ENCODE measurements at places on chromosomes 2 and 18. TPM values are rescaled to one million over a fixed set of nuclear protein-coding genes. Genes with fewer than 3 reads are reported as not detected.

DNA sequence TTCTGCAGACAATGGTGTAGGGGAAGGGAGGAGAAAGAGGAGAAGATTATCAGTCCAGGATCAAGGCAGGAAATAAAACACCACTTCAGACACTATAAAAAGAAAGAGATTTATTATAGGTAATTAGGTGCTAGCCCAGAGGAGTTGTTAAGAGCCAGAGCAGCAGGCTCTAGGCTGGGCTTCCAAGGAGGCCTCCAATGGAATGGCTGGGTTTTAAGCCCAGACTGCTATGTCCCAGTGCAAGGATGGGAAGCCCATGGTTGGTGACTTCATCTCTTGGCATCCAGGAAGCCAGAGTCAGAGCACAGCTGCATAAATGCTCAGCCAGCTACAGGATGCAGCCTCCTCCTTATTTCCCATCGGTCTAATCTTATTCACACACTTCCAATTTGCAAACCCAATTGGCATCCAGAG, 95.6 kb downstream of the LAMA3 start:
- no peaks in the 10 kb centered on the region for H3K36me3 ChIP-seq
- no peak overlapping the region for H3K27ac ChIP-seq
- no peak overlapping the region for H3K4me3 ChIP-seq
- H3K4me1 ChIP-seq = no peaks in the 10 kb centered on the region

PLGLB2 gene
- polyA plus RNA-seq = 1.8 TPM

HEATR5B gene
- 13.0 TPM for polyA plus RNA-seq

DNA sequence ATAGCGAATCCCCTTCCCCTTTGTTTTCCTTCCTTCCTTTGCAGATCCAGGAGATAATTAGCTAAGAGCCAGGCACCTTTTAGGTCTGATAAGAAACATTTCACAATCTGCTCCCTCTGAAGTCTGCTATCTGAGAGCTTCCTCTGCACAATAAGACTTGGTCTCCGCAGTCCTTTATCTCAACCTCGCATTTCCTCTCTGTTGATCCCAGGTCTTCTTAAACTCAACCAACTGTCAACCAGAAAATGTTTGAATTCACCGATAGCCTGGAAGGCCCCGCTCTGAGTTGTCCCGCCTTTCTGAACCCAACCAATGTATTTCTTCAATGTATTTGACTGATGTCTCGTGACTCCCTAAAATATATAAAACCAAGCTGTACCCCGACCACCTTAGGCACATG, 78.4 kb upstream of the CTDP1 start:
- H3K27ac ChIP-seq = no peak overlapping the region
- H3K27me3 ChIP-seq = no peaks in the 10 kb centered on the region
- no peaks in the 10 kb centered on the region for H3K4me1 ChIP-seq
- no peak overlapping the region for H3K4me3 ChIP-seq
- no peaks in the 10 kb centered on the region for H3K36me3 ChIP-seq

CYTIP gene
- polyA plus RNA-seq = 15.7 TPM

GPR39 gene
- polyA plus RNA-seq = 6.2 TPM

- H3K4me3 ChIP-seq = no peak overlapping the region
- H3K4me1 ChIP-seq = no peaks in the 10 kb centered on the region
- H3K27ac ChIP-seq = no peak overlapping the region
- H3K36me3 ChIP-seq = no peaks in the 10 kb centered on the region
Measured at GRCh38 chr2:131011486-131011885, 81.8 kb downstream of the FAM168B start.

GRCh38 chr2:98212092-98213000, 125.4 kb downstream of the VWA3B start:
- no peak overlapping the region for H3K4me3 ChIP-seq
- no peak overlapping the region for H3K27ac ChIP-seq
- no peaks in the 10 kb centered on the region for H3K4me1 ChIP-seq
- DNase-seq = no peak

- H3K27ac ChIP-seq = peak overlapping the region; percentile 96
- peak overlapping the region; percentile 97 for H3K4me3 ChIP-seq
- no peaks in the 10 kb centered on the region for H3K27me3 ChIP-seq
Measured at GRCh38 chr2:9554921-9555296, 721 bp downstream of the ADAM17 start.

KANSL1L gene
- polyA plus RNA-seq = 2.7 TPM

DNA sequence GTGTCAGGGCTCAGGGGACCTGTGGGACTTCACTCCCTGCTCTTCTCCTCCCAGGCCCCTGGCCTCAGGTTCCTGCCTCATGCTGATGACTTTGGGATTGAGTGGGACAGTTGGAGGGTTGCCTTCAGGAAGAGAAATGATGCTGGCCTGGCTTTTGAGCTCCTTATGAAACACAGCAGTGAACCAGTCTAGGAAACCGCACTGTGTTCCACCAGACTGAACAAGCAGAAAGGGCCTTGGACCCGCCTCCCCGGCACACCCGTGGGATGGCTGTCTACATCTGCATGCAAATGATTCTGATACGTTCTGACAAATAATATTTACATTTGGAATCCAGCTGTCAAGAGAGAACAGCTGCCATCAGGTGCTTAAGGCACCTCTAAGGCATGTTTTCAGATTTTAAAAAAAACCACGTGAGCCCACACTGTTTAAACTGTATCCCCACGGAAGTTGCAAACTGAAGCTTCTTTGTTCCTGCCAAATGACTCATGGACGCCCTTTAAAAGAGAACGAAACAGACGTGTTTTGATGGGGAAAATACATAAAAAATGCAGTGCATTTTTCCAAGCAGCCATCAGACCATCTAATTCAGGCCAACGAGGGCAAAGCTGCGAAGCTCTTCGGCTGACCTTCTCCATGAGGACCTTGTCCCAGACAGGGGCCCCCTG, 27.6 kb upstream of the ASAP2 start:
- peaks cover 27% of the 10 kb centered on the region for H3K4me1 ChIP-seq
- no peaks in the 10 kb centered on the region for H3K36me3 ChIP-seq
- DNase-seq = peak; percentile 73
- no peak overlapping the region for H3K4me3 ChIP-seq
- no peak overlapping the region for H3K27ac ChIP-seq

TEX44 gene
- polyA plus RNA-seq = not detected

DNA sequence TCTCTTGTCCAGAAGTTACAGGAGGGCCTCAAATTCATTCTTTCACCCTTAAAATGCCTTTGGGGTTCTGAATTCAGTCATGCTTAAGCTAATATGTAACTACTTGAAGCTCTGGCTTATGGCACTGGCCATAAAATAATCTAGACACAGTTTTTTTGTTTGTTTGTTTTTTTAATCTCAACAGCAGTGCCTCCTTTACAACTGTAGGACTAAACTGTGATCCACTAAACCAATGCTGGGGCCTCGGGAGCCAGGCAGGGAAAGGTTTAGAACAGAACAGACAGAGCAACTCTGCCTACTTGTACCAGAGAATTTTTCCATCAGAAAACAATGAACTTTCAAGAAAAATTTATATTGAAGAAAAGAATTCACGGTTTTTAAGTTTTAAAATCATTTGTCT, 1.7 kb downstream of the STAM2 start:
- H3K27ac ChIP-seq = no peak overlapping the region
- H3K27me3 ChIP-seq = no peaks in the 10 kb centered on the region
- no peaks in the 10 kb centered on the region for H3K36me3 ChIP-seq
- peak; percentile 64 for DNase-seq
- peaks cover 14% of the 10 kb centered on the region for H3K4me1 ChIP-seq
- no peak overlapping the region for H3K4me3 ChIP-seq

SLC19A3 gene
- polyA plus RNA-seq = 7.0 TPM

GRCh38 chr2:128500138-128500800, 181.6 kb upstream of the HS6ST1 start:
- no peak overlapping the region for H3K27ac ChIP-seq
- no peaks in the 10 kb centered on the region for H3K4me1 ChIP-seq
- H3K36me3 ChIP-seq = no peaks in the 10 kb centered on the region
- no peaks in the 10 kb centered on the region for H3K27me3 ChIP-seq
- no peak overlapping the region for H3K4me3 ChIP-seq

GRCh38 chr18:36181441-36181840, 5.9 kb upstream of the MOCOS start:
- no peaks in the 10 kb centered on the region for H3K4me1 ChIP-seq
- no peak for DNase-seq
- H3K4me3 ChIP-seq = no peak overlapping the region
- no peaks in the 10 kb centered on the region for H3K27me3 ChIP-seq
- no peak overlapping the region for H3K27ac ChIP-seq

- H3K27me3 ChIP-seq = peaks cover 5% of the 10 kb centered on the region
- no peaks in the 10 kb centered on the region for H3K36me3 ChIP-seq
- DNase-seq = peak; percentile 18
- peaks cover 6% of the 10 kb centered on the region for H3K4me1 ChIP-seq
Measured at GRCh38 chr2:105969552-105969951, 224.5 kb downstream of the UXS1 start.

- no peak overlapping the region for H3K27ac ChIP-seq
- H3K27me3 ChIP-seq = no peaks in the 10 kb centered on the region
- no peak overlapping the region for H3K4me3 ChIP-seq
- no peaks in the 10 kb centered on the region for H3K4me1 ChIP-seq
- no peak for DNase-seq
- no peaks in the 10 kb centered on the region for H3K36me3 ChIP-seq
Measured at GRCh38 chr2:71791501-71792135, 338.3 kb downstream of the DYSF start.

CCDC178 gene
- 0.52 TPM for polyA plus RNA-seq

- no peaks in the 10 kb centered on the region for H3K27me3 ChIP-seq
- H3K4me3 ChIP-seq = no peak overlapping the region
- H3K27ac ChIP-seq = no peak overlapping the region
- peaks cover 3% of the 10 kb centered on the region for H3K36me3 ChIP-seq
- no peak for DNase-seq
- no peaks in the 10 kb centered on the region for H3K4me1 ChIP-seq
Measured at GRCh38 chr2:15448250-15448839, 112.8 kb downstream of the NBAS start.

- no peak overlapping the region for H3K27ac ChIP-seq
- no peaks in the 10 kb centered on the region for H3K36me3 ChIP-seq
- DNase-seq = no peak
- no peaks in the 10 kb centered on the region for H3K27me3 ChIP-seq
Measured at GRCh38 chr2:128214251-128214650, 104.4 kb downstream of the HS6ST1 start.

ASAP2 gene
- polyA plus RNA-seq = 10.8 TPM

TXNDC2 gene
- polyA plus RNA-seq = not detected

BOD1L2 gene
- polyA plus RNA-seq = not detected

DNA sequence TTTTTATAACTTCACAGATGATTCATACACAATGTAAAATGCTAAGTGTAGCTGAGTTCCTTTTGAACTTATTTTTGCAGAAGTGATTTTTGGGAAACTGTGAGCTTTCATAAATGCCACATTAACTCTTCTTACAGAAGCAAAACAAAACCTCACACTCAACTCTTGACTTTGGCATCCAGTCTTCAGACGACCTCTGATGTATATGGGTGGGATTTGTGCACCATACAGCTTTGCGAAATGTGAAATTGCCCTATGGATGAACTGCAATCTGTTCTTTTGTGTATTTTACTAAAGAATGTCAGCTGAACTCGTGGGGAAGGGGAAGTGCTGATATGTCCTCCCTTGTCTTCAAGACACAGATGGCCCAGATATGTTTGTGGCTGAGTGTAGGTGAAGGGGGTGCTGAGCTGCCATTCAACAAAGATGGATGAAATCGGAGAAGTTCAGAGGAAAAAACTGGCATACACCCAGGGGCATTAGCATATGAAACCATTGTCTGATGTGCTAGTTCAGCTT, 218.3 kb downstream of the PTGR3 start:
- no peak overlapping the region for H3K4me3 ChIP-seq
- no peaks in the 10 kb centered on the region for H3K36me3 ChIP-seq
- DNase-seq = no peak
- H3K4me1 ChIP-seq = no peaks in the 10 kb centered on the region

- peaks cover 7% of the 10 kb centered on the region for H3K36me3 ChIP-seq
- DNase-seq = no peak
- H3K4me3 ChIP-seq = no peak overlapping the region
Measured at GRCh38 chr2:42618116-42618515, 49.7 kb downstream of the MTA3 start.

- no peak overlapping the region for H3K4me3 ChIP-seq
- H3K36me3 ChIP-seq = no peaks in the 10 kb centered on the region
- H3K4me1 ChIP-seq = no peaks in the 10 kb centered on the region
- H3K27me3 ChIP-seq = no peaks in the 10 kb centered on the region
- no peak for DNase-seq
- H3K27ac ChIP-seq = no peak overlapping the region
Measured at GRCh38 chr2:137115081-137115794, 349.9 kb downstream of the THSD7B start.

- H3K27ac ChIP-seq = no peak overlapping the region
- no peaks in the 10 kb centered on the region for H3K4me1 ChIP-seq
- H3K36me3 ChIP-seq = peaks cover 22% of the 10 kb centered on the region
- no peak for DNase-seq
Measured at GRCh38 chr18:36786686-36787085, 42.1 kb downstream of the TPGS2 start.

- H3K27ac ChIP-seq = no peak overlapping the region
- no peaks in the 10 kb centered on the region for H3K36me3 ChIP-seq
- no peaks in the 10 kb centered on the region for H3K27me3 ChIP-seq
- no peak for DNase-seq
Measured at GRCh38 chr18:3118195-3119010, 101.4 kb downstream of the MYOM1 start.

DNA sequence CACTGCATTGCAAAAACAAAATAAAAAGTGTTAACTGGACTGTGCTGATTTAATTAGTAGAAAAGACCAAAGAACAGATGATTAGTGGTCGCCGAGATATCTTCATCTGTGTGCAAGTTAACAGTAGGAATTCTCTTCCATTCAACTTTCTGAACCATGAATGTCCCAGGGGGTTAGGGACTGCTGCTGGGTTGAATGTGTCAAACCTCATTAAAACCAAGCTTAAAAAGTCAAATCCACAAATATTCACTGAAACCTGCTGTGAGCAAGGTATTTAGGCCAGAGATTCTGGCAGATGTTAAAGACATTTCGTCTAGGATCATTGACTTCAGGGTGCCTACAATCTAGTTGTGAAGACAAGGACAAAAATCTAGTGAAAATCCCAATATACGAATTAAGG, 58.7 kb downstream of the STPG4 start:
- DNase-seq = no peak
- no peaks in the 10 kb centered on the region for H3K27me3 ChIP-seq
- no peak overlapping the region for H3K27ac ChIP-seq
- no peaks in the 10 kb centered on the region for H3K4me1 ChIP-seq

- no peak overlapping the region for H3K27ac ChIP-seq
- H3K4me3 ChIP-seq = no peak overlapping the region
- H3K36me3 ChIP-seq = peaks cover 20% of the 10 kb centered on the region
- no peaks in the 10 kb centered on the region for H3K27me3 ChIP-seq
- H3K4me1 ChIP-seq = no peaks in the 10 kb centered on the region
Measured at GRCh38 chr18:62370366-62370765, 45.3 kb downstream of the TNFRSF11A start.

GRCh38 chr18:78777992-78778391, 201.6 kb upstream of the SALL3 start:
- H3K27me3 ChIP-seq = no peaks in the 10 kb centered on the region
- H3K27ac ChIP-seq = no peak overlapping the region
- no peak overlapping the region for H3K4me3 ChIP-seq
- H3K36me3 ChIP-seq = no peaks in the 10 kb centered on the region
- no peaks in the 10 kb centered on the region for H3K4me1 ChIP-seq
- no peak for DNase-seq

DNA sequence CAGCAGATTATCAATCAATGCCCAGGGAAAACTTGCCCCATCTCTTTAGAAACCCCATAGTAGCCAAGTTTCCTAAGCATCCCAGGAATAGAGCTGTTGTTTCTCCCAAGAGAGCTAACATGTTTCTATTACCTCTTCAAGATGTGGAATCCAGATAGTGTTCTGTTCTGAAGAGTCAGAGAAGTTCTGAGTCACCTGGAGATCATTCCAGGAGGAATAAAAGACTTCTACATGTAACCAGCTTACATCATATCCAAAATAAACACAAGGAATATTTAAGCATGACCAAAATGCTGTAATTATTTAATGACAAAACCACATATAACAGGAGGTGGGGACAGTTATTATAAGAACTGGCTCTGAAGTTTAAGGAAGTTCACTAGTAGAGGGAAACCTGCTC, 51.0 kb upstream of the GORASP2 start:
- no peaks in the 10 kb centered on the region for H3K4me1 ChIP-seq
- no peak overlapping the region for H3K4me3 ChIP-seq
- DNase-seq = no peak
- H3K36me3 ChIP-seq = no peaks in the 10 kb centered on the region

All from small intestine (tissue), 16 donors.